ENCODE measurements at places on chromosomes 1 and 21. TPM values are rescaled to one million over a fixed set of nuclear protein-coding genes. Genes with fewer than 3 reads are reported as not detected.

The C4BPA gene
- total RNA-seq = not detected

The IL20 gene
- not detected for total RNA-seq

DNA sequence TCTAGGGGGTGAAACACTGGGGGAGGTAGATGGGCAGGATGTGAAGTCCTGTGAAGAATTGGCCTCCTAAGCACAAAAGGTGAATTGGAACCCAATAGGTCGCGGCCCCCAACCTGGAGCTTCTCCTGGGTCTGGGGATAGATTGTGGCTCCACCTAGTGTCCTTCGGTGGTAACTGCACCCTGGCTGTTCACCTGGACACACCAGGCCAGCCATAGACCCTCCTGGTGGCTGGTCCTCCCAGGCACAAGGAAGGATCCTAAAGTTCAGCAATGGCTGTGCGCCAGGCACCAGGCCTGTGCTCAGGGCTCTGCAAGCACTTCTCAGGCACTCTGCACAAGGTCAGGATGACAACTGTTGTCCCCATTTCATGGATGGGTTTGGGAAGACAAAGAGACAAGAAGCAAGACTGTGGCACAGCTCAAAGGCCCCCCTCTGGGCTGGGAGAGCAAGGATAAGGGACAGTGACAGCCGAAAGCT is 13.5 kb downstream of the ESPN start:
- DNase-seq = peak; percentile 86

GRCh38 chr1:157562515-157562914 is 10.2 kb upstream of the FCRL5 start:
- DNase-seq = no peak

The RIMKLA gene
- total RNA-seq = 10.3 TPM

- no peak for DNase-seq
Measured at GRCh38 chr1:178412400-178412770, 84.4 kb downstream of the CLEC20A start.

- no peak for DNase-seq
Measured at GRCh38 chr1:183239220-183239742, 53.2 kb downstream of the LAMC2 start.

DNA sequence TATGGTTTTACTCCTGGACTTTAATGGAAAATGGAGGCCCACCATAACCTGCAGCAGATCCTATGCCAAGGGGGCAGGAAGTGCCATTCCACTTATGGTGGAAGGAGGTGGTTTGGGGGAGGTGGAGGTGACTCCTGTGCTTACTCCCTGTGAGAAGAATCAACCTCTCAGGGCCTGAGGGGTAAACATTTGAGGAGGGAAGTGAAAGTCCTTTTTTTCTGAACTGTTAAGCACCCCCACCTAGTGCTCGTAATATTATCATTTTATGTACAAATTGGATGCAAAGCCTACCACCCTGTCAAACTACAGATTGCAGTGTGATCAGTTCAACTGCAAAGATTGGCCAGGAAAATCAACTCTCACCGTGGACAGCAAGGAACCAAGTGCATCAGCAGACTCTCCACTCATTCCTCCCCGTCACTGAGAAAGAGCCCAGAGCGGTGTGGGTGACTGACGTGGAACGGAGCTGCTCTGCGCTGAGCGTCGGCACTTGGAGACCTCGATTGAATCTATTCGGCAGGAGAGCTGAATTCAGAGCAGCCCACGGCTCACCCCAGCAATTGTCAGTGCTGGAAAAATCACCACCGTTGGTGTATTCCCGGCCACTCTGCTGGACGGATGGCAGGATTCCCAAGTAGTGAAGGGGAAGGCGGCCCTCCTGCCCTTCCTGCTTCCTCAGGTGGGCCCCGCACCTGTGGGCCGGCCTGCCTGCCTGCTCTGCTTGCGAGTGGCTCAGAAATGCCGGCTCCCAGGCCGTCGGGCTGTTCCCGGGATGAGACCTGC is 46.8 kb upstream of the COX20 start:
- no peak for DNase-seq

GRCh38 chr1:155272466-155273342 is 600 bp downstream of the CLK2 start:
- DNase-seq = no peak

DNA sequence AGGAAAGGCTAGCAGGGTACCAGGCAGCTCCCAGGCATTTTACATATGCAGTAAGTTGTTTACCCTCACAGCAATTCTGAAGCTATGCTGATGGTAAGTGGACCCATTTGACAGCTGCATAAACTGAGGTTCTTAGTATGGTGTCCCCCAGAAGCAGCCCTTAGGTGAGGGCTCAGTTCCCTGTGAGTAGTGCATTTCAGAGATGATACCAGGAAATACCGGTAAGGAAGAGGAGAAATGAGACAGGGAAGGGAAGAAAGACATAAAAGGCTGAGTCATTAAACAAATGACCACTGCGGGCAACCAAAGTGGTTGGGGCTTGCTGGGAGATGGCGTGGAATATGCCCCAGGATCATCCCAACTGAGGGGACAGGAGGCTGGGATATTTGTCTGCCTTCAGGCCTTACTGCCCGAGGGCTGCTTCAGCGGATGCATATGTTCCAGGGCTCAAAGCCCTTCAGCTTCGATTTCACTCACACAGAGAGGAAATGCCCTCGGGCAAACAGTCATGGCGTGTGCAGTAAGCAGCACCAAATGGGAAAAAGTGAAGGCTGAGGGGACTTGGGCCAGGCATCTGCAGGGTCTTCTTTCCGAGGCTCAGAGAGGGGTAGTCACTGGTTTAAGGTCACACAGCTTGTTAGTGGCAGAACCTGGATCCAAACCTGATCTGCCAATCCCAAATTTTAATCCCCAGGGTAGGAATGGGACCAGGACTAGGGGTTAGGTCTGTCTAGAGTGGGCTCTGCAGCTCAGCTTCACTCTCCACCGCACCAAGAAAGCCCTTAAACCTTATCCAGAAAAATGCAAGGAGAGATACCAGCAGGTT is 133.7 kb upstream of the RUNX3 start:
- DNase-seq = no peak

DNA sequence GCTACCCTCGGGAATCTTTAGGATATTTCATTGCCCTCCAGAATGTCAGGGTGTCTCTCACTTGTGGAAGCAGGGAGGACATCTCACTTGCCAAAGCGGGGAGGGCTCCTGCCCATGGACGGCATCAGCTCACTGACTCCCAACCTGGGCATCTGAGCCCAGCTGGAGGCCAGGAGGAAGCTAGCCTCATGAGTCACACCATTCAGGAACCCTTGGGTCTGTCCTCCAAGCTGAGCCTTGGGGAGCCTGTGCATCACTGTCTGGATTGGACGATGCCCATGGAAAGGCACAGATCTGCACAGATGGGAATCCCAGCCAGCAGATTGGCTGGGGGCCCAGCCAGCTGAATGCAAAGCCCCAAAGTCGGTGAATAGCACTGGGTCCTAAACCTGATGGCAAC is 25.2 kb downstream of the WNT3A start:
- DNase-seq = no peak

The TOMM20 gene
- 84.5 TPM for total RNA-seq

The GRIK1 gene
- 97.1 TPM for total RNA-seq

DNA sequence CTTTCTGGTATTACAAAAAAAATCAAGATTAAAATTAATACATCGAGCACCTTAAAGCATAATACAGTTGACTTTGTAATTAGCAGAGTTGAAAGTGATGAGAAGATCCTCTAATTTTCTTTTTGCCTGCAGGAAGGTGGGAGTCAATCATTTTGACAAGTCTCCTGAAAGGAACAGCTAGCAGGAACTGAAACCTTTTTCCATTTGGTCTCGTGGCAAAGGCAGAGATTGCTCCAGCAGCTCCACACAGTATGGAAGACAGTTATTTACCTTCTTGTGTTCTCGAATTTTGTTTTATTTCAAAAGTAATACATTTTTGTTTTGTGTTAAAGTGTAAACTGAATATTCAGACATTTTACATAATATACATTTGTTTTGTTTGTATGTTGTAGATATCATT is 7.7 kb downstream of the S100PBP start:
- DNase-seq = no peak

The BEND5 gene
- 17.6 TPM for total RNA-seq

The SERPINC1 gene
- not detected for total RNA-seq

The APOBEC4 gene
- not detected for total RNA-seq

GRCh38 chr21:31191553-31191952 is 152.5 kb downstream of the TIAM1 start:
- DNase-seq = no peak

GRCh38 chr1:87650306-87650705 is 321.6 kb downstream of the LMO4 start:
- DNase-seq = no peak

DNA sequence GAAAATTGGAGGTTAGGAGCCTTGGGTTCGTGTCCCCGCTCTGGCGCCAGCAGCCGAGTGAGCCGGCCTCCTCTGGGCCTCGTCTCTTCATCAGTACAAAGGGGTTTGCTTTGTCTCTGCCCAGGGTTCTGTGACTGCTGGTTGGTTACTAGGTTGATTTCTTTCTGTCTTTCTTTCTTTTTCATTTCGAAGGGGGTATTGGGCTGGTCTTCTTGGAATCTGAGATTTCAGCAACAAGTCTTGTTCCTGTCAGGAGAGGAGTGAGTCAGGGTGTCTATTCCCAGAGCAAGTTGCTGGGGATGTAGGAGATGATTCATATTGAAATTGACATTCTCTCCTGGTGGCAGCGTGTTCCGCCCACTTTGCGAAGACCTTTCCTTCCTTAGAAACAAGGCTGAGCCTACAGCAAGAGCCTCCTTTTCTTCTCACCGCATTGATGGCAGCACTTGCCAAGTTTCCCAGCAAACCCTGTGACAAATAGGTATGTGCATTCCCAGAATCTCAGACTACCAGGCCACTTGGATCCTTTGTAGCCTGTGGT is 79.2 kb downstream of the MAN1C1 start:
- no peak for DNase-seq

Measured in cerebellum (tissue), 4 donors.